ENCODE measurements at places on chromosomes 12 and 14.

DNA sequence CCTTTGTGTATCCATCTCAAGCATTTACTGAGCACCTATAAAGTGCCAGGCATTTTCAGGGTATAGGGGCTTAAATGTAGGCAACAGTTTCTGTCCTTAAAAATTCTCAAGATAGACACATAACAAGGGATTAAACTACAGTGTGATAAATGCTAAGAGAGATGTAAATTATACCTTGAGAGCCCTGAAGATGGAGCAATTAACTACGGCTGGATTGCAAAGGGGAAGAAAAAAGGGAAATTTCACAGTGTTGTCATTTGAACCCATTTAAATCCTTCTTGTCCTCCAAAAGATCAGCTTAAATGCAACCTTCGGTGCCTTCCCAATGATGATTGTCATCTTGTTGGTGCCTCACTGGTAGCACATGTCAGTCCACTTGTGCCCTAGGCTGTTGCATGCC, 11.5 kb upstream of the IL26 start:
- peaks cover 36% of the 10 kb centered on the region for H3K4me1 ChIP-seq
- H3K27me3 ChIP-seq: no peaks in the 10 kb centered on the region
- H3K36me3 ChIP-seq: no peaks in the 10 kb centered on the region
- no peak overlapping the region for H3K4me3 ChIP-seq

GRCh38 chr14:51216602-51217001, 23.4 kb upstream of the TMX1 start:
- H3K4me3 ChIP-seq: no peak overlapping the region
- no peak for DNase-seq
- H3K27ac ChIP-seq: no peak overlapping the region
- no peaks in the 10 kb centered on the region for H3K27me3 ChIP-seq

DNA sequence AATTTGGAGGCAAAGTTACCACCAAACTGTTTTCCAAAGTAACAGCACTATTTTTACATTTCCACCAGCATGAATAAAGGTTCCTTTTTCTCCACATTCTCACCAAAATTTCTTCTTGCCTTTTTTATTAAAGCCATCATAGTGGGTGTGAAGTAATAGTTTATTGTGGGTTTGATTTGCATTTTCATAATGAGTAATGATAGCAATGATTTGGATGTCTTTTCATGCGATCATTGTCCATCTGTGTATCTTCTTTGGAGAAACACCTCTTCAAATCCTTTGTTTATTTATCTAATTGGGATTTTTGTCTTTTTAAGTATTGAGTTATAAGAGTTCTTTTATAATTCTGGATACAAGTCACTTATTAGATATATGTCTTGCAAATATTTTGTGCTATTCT, 172.7 kb downstream of the CNTN1 start:
- no peak overlapping the region for H3K27ac ChIP-seq
- no peaks in the 10 kb centered on the region for H3K36me3 ChIP-seq
- no peaks in the 10 kb centered on the region for H3K27me3 ChIP-seq
- no peak for DNase-seq

DNA sequence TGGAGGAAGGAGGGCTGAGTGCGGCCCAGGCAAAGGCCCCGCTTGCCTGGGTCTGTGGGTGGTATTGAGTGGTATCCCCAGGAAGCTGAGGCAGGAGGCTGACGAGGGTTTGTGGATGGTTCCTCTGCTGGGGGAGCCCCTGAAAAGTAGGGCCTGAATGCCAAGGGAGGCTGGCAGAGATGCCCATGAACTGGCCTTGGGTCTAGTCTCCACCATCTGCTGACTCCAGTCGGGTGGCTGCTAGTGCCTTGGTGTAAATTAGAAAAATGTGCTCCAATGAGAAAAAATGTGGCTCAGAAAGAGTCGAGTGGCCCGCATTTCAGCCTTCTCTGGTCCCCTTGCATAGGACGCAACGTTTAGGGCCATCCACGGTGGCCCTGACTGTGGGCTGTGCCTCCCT, 181.2 kb upstream of the PRMT8 start:
- no peaks in the 10 kb centered on the region for H3K27me3 ChIP-seq
- no peak overlapping the region for H3K27ac ChIP-seq
- DNase-seq: no peak
- no peaks in the 10 kb centered on the region for H3K36me3 ChIP-seq
- H3K4me3 ChIP-seq: no peak overlapping the region

DNA sequence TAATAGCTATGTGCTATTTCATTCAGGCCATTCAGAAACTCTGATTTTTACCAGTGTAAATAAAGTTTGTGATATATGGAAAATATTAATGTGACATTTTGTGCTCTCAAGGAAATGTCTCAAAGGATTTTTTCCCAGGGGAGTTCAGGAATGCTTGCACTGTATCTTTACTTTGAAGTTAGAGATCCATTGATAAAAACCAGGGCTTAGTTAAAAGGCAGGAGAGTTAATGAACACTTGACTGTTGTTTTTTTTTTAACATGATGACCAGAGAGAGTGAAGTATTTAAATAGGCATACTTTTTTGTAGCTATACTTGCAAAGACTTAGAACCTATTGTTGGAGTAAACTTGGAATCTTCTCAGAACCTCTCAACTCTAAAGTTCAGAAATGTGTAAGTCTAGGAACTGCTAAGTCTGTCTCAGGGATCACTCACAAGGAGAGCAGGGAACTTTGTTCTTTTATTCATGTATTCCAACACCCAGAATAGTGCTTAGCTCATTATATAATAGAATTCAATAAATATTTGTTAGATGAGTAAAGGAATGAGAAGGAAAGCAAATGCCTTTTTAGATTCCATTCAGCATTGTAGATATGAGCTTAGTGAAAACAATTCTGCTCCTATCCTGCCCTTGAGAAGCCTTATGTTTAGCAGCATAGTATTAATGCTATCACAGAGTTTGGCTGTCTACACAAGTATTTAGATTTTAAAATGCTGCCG, 117.5 kb downstream of the DAAM1 start:
- DNase-seq: no peak
- H3K4me1 ChIP-seq: peaks cover 45% of the 10 kb centered on the region
- no peaks in the 10 kb centered on the region for H3K27me3 ChIP-seq
- H3K27ac ChIP-seq: peak overlapping the region; percentile 41

DNA sequence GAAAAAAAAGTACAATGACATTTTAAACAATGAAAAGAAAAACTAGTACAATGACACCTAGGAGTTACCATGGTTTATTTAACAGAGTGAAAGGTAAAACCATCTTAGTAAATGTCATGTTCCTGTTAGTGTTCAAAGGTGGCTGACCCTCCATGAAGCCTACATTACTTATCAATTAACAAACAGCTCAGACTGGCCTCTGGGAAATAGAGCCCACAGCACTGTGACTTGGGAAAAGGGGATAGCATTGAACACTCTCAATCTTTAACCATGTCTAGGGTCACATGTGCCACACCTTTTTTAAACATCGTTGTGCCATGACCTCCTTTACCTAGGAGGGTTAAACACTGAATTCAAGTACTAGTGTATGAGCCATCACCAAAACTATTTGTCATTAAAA, 106.3 kb upstream of the SOX5 start:
- no peaks in the 10 kb centered on the region for H3K4me1 ChIP-seq
- DNase-seq: no peak
- H3K27me3 ChIP-seq: no peaks in the 10 kb centered on the region
- H3K27ac ChIP-seq: no peak overlapping the region

DNA sequence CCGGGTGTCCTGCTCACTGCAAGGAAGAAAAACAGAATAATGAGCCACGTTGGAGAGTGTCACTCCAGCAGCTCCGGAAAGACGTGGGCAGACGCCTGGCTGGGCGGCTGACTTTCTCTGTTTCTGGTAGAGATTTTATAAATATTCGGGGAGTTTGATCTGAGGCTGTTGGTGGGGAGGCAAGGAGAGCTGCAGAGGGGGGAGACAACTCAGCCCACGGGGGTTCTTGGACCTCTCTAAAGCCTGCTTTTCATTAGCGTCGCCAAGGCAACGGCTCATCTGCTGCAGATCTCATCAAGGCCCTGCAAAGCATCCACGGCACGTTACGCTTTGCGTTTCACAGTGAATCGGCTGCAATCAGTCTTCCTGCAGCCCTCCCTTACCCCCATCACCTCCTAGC, 207.2 kb downstream of the ZFP36L1 start:
- no peak for DNase-seq
- H3K27ac ChIP-seq: no peak overlapping the region
- H3K4me1 ChIP-seq: no peaks in the 10 kb centered on the region
- no peaks in the 10 kb centered on the region for H3K36me3 ChIP-seq
- H3K27me3 ChIP-seq: no peaks in the 10 kb centered on the region

DNA sequence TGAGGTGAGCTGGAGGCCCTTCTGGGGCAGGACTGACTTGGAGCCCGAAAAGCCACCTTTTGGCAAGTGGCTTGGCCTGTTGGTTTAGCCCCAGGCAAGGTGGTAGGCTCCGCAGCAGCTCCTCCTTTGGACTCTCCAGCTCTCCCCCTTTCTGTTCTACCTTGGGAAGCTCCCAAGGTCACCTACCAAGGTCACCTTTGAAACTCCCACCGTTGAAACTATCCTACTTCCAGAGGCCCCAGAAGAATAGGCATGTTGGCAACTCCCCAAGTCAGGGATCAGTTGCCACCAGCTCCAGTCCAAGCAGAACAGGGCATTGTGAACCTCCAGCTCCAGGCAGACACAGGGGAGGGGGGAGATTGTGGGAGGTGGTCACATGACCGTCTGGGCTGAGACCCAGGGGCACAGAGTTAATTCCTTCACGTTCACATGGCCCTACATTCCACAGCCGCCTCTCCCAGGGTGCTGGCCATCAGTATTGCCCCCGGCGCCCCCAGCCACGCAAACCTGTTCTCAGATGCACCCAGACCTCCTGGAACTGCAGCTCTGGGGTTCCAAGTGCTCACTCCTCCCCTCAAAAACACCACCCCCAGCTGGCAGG, 14.4 kb downstream of the IRF2BPL start:
- no peaks in the 10 kb centered on the region for H3K27me3 ChIP-seq
- no peaks in the 10 kb centered on the region for H3K36me3 ChIP-seq
- no peak overlapping the region for H3K27ac ChIP-seq
- no peak for DNase-seq
- no peaks in the 10 kb centered on the region for H3K4me1 ChIP-seq

DNA sequence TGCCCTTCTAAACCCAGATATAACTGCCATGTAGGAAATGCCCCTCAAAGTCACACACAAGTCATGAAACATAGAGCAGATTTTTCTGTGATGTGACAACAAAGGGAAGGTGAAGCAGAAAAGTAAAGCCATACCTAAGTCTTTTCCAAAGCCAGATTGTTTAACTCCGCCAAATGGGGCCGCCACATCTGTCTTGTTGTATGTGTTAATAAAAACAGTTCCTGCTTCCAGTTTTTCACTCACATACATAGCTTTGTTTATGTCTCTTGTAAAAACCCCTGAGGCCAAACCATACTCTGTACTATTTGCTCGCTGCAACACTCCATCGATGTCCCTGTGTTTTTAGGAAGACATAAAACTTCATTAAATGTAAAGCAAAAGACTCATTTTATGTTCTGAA, 40.3 kb downstream of the NOPCHAP1 start:
- no peak overlapping the region for H3K4me3 ChIP-seq
- no peak for DNase-seq
- no peak overlapping the region for H3K27ac ChIP-seq
- peaks cover 6% of the 10 kb centered on the region for H3K4me1 ChIP-seq
- no peaks in the 10 kb centered on the region for H3K36me3 ChIP-seq
- no peaks in the 10 kb centered on the region for H3K27me3 ChIP-seq

DNA sequence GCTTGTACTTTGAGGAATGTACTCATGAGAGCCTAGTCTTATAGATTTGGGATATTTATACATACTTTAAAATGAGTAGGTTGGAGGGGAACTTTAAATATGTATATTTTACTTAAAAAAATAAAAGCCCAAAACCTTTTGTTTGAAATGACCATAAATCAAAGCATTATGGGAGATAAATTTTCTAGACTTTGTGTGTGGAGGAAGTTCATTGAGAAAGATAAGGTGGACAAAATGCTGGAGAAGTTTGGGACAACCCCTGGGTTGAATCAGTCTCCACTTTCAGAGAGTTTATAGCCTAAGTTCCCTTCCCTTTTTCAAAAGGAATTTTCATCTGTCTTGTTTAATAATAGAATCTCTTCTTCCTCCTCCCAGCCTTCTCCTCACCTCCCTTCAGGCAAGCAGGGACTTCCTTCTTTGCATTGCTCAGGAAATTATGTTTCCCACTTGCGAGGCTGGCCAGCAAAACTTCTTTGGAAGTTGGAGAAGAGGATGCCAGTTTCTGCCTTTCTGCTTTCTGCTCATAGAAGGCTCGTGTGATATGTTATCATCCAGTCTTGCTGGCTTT, 54.2 kb downstream of the CHST11 start:
- H3K27me3 ChIP-seq: no peaks in the 10 kb centered on the region
- no peak overlapping the region for H3K4me3 ChIP-seq

- H3K4me3 ChIP-seq: no peak overlapping the region
- H3K27ac ChIP-seq: no peak overlapping the region
- no peaks in the 10 kb centered on the region for H3K36me3 ChIP-seq
- H3K27me3 ChIP-seq: no peaks in the 10 kb centered on the region
- H3K4me1 ChIP-seq: no peaks in the 10 kb centered on the region
These were observed 251.8 kb downstream of the APAF1 start for GRCh38 chr12:98896938-98897337.
